ENCODE measurements at places on chromosomes 13 and 19.

DNA sequence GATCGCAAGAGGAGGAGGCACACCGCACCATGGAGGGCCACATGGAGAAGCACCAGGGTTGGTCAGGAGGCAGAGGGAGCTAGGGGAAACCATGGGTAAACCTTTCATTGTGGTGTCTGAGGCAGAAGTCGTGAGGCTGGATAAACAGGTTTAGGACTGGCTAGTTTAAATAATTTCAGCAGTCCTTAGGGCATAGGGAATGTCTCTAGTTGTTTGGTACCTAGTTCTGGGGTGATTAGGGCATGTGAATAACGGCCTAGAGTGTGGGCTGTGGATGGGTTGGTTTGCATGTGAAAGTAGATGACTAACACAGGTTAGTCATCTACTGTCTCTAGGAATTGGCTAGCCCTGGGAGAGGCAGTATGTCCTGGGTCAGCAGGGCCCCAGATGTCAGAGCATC lies 102.3 kb downstream of the STOML3 start:
- DNase-seq = peak; percentile 18

DNA sequence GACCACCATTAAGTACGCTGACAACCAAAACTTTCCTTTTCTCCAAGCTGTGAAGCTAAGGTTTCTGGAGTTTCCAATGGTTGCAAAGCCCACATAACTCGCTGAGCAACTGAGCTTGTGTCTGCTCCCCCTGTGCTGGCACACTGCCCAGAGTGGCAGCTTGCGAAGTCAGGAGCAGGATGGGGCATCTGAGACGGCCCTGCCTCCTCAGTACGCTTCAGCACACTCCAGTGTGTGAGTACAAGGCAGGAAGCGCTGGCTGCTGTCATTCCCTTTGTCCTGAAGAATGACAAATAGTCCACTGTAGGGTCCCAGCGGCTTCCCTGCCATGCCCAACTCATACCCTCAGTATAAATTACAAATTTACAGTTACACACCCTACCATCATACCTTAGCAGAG lies 51.5 kb downstream of the SKA3 start:
- DNase-seq = peak; percentile 73

- no peak for DNase-seq
These were observed 2.8 kb upstream of the CRYL1 start for GRCh38 chr13:20528452-20528851.

GRCh38 chr13:95226050-95226449 lies 75.2 kb downstream of the ABCC4 start:
- DNase-seq = no peak

GRCh38 chr13:100128838-100129237 lies 39.9 kb downstream of the PCCA start:
- DNase-seq = no peak

- DNase-seq = no peak
These were observed 20.4 kb downstream of the PCID2 start for GRCh38 chr13:113187883-113188665.

DNA sequence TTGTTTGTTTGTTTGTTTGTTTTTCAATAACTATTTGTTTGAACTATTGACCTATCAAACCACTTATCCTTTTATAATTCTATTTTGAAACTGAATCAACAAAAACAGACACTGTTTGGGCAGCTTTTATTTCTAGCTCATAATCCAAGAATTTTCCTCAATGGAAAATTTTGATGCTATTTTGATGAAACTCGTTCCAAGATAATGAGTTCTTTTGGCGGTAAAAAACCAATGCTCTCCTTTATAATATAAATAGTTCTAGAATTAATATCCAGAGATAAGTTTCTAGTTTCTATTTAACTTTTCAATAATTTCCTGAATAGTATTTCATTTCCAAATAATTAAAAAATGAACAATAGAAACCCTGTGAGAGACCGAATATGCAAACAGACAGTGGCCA lies 146.5 kb upstream of the EDNRB start:
- no peak for DNase-seq

DNA sequence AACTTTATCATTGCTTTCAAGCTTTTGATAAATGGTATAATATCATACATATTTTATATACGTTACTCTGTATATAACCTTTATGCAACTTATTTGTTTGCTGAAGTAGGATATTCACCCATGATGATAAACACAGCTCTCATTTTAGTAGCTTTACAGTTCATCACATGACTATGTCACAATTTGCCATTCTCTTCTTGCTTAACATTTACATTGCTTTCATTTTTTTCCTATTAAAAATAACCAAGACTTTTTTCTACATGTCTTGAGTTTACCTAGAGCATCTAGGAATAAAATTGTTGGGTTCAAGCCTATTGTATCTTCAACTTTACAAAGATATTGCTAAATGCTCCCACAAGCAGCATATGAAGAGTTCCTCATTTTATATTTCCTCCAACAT lies 54.0 kb downstream of the KCNRG start:
- peak; percentile 19 for DNase-seq

GRCh38 chr13:79837741-79838450 lies 356.9 kb downstream of the NDFIP2 start:
- peak; percentile 70 for DNase-seq

Data from fibroblast of skin of back (primary cell).